ENCODE measurements at places on chromosomes 11 and 22.

GRCh38 chr11:83255366-83255765 is 30.8 kb downstream of the CCDC90B start:
- DNase-seq: no peak

GRCh38 chr22:35660291-35661127 is 12.3 kb downstream of the APOL6 start:
- no peak for DNase-seq

DNA sequence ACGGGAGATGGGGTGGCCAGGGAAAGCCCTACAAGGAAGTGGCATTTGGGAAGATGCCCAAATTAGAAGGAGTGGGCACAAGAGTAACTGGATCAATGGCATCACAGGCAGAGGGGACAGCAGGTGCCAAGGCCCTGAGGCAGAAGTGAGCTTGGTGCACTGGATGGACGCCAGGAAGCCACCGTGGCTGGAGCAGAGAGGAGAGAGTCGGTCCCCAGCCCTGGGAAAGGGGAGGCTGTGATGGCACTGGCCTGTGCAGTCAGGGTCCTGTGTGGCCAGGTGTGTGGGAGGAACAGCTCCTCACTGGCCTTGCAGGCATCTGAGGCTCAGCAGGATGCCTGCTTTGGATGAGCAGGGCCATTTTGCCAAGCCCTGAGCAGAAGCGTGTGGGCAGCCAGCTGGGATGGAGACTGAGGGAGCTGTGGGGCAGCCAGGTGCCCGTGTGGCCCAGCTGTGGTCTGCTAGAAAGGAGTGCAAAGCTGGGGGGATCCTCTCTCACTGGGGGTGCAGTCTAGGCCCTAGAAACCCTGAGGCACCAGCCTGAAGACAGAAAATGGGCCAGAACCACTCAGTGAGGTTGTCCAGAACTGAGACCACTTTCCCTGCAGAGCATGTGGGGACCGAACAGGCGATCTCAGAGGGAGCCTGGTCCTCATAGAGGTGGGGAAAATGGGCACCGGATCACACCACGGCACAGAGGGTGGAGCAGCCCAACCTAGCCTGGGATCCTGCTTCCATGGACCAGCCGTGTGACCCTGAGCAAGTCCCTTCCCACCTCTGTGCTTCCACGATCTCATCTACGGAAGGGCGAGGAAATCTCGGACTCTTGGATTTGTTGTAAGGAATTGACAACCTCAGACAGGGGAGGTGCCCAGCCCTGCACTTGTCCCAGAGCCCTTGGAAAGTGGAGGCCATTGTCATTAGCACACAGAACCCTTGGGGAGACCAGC is 78.6 kb upstream of the RTL6 start:
- DNase-seq: no peak

- no peak for DNase-seq
Observed at GRCh38 chr11:122922893-122923292, 40.3 kb downstream of the JHY start.

- no peak for DNase-seq
Observed at GRCh38 chr11:134543645-134544044, 131.6 kb upstream of the B3GAT1 start.

DNA sequence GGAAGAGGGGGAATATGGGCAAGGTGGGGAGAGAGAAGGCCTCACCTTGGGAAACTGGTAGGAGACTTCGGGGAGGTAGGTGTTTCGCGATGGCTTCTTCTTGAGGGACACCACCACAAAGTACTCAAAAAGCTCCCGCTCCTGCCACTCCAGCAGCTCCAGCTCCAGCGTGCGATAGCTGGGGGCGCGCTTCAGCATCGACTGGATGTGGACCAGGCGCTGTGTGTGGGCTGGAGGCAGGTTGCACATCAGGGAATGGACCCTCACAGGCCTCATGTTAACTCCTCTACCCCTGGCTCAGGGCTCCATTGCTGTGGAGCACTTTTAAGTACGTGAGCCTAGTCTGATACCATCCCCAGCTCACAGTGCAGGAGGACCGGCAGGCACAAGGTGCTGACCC is 29.9 kb downstream of the RPL27A start:
- DNase-seq: no peak

GRCh38 chr22:29342577-29343312 is 27.2 kb upstream of the RASL10A start:
- DNase-seq: no peak
